Renal cortical epithelial cell (primary cell): ENCODE measurements at places on chromosomes 5 and 9.

DNA sequence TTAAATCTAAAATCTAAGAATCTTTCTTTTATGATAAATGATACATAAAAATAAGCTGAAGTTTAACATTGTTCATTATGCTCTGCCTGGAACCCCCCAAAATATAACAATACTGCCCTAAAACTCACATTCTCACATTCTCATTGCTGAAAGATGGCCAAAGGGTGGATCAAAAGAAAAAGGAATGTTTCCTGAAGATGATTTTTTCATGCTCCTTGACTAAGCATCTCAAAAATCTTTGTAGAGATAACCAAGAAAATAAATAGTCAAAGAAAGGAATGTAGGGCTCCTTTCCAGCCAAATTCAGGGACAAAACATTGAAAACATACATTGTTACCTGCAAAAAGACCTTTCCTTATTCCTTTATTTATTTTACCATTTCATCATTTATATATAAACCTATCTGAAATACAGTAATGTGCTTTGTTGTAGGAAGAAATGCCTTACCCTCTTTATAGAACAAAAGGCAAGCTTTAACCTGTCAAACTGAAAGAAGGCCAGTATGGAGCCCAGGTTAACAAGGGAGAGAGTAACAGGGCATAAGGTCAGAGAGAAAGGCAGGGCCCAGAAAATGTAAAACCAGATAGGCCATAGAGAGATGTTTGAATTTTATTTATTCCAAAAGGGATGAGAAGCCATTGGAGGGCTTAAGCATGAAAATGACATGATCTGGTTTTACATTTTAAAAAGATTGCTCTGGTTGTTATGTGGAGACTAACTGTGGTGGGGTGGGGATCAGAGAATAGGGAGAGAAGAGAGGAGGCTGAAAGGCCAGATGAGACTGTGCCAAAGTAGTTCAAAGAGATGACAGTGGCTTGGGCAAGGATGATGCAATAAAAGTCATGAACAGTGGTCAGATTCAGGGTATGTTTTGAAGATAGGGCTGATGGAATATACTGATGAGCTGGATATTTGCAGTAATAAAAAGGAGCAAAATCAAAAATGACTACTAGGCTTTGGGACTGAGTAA, 37.3 kb upstream of the CDK5RAP2 start:
- no peak for DNase-seq

GRCh38 chr5:42791151-42791550, 20.5 kb downstream of the SELENOP start:
- no peak for DNase-seq

- peak; percentile 44 for DNase-seq
These were observed 130.1 kb downstream of the RPS23 start for GRCh38 chr5:82147860-82148573.

DNA sequence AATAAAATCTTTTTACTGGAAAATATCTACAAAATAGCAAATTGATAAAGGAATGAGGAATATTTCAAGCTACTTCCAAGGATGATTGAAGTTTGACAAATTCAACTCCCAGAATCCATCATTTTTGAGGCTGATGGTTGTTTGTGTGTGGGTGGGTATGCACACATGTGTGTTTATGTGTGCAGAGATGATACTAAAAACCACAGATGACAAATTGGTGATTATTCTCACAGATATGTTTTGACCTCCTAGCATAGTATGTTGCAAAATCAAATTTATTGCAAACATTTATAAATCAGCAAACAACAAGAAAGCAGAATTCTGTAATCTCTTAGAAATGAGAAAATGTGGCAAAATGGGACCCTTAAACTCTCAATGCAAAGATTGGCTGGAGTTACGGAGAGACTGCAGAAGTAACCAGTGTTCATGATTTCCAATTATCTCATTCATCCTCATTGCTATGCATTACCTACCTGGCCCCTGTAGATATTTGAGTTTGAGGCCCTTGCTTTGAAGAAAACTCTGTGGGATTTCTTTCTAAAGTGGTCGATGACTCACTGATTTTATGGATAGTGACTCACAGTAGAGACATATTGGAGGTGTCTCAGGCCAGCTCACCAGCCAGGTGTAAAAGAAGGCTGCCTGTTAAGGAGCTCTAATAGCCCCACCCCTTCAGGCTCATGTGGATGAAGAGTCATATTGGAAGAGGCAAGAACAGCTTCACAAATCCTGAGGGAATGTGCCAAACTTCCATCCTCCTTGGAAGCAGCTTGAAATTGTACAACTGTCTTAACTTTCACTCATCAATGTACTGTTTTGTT, 44.6 kb upstream of the TMC1 start:
- DNase-seq, result peak; percentile 98
